Activated CD4-positive, alpha-beta memory T cell treated with anti-CD3 and anti-CD28 coated beads, Interleukin-2, amount 10 ng/mL, durations not matched to agents 7 days and 5 days (primary cell): ENCODE measurements at places on chromosomes 7 and 10. TPM values are rescaled to one million over a fixed set of nuclear protein-coding genes. Genes with fewer than 3 reads are reported as not detected.

DNA sequence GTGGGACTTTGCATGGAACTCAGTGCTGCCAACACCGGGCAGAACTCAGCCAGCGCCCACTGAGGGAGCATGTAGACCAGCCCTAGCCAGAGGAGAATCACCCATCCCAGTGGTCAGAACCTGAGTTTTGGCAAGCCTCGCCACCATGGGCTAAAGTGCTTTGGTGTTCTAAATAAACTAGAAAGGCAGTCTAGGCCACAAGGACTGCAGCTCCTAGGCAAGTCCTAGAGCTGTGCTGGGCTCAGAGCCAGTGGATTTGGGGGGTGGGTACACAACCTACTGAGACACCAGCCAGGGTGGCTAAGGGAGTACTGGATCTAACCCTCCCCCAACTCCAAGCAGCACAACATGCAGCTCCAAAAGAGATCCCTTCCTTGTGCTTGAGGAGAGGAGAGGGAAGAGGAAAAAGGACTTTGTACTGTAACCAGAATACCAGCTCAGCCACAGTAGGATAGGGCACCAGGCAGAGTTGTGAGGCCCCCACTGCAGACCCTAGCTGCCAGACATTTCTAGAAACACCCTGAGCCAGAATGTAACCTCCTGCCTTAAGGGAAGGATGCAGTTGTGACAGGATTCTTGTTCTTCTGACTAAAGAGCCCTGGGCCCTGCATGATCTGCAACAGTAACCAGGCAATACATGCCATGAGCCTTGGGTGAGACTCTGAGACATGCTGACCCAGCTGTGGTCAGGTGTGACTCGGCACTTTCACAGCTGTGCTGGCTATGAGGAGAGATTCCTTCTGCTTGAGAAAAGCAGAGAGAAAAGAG is 24.4 kb downstream of the GSDME start:
- DNase-seq = no peak
- no peak overlapping the region for H3K4me3 ChIP-seq
- H3K27me3 ChIP-seq = peaks cover 36% of the 10 kb centered on the region
- H3K36me3 ChIP-seq = no peaks in the 10 kb centered on the region
- H3K27ac ChIP-seq = no peak overlapping the region

The FEZF1 gene
- not detected for total RNA-seq

DNA sequence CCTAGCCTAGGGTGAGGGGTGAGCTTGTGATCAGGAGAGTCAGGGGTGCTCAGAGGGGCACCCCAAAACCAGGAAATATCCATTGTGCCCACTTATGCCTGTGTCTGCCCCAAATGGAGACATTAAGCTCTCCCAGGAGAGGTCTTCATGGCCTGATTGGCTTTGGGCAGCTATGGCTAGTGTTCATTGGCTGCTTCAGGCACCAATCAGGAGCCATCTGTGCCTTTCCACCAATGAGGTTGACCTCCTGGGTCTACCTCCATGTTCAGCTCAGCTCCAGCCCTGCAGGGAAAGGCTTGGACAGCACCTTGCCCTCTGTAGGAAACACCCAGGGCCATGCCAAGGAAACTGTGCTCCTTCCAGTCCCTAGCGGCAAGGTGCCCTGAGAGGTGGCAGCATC is 23.9 kb upstream of the HSPB1 start:
- no peaks in the 10 kb centered on the region for H3K36me3 ChIP-seq
- H3K4me1 ChIP-seq = peaks cover 15% of the 10 kb centered on the region
- no peak overlapping the region for H3K4me3 ChIP-seq
- H3K27ac ChIP-seq = no peak overlapping the region
- peaks cover 49% of the 10 kb centered on the region for H3K27me3 ChIP-seq
- no peak for DNase-seq

DNA sequence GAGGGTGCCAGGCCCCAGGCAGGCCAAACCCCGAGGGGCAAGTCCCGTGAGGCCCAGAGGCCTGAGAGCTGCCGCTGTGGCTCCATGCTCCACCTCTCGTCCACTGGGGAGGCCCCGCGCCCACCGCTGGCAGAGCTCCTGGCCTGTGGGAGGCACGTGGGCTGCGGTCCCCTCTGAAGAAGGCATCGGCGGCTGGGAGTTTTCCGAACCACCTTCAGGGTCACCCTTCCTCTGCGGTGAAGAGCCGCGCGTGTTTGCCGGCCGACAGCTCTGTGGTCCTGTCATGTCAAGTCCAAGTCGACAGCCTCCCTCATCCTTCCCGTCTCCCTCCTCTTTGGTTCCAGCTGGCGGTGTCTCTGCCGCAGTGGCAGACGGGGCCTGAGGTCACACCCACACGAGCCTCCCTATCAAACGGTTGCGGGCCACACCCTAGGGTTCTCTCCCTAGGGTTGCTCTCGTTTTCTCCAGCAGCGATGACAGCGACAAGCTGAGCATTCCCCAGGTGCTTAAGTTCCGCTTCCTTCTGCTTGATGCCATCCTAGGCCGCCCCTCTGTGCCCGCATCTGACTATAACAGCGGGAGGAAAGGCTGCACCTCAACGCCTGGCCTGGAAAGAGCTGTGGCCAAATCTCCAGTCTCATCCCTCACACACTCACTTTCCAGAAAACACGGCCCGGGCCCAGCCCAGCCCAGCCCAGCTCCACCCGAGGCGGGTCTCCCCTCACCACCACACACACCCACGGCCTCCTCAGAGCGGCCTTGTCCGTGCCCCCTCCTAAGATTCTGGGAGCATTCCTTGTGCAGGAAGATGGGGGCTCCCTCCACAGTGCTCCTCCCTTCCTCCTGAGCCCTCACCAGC is 185.0 kb downstream of the ELFN1 start:
- peaks cover 13% of the 10 kb centered on the region for H3K36me3 ChIP-seq
- H3K4me1 ChIP-seq = peaks cover 24% of the 10 kb centered on the region
- no peaks in the 10 kb centered on the region for H3K27me3 ChIP-seq
- no peak overlapping the region for H3K27ac ChIP-seq

DNA sequence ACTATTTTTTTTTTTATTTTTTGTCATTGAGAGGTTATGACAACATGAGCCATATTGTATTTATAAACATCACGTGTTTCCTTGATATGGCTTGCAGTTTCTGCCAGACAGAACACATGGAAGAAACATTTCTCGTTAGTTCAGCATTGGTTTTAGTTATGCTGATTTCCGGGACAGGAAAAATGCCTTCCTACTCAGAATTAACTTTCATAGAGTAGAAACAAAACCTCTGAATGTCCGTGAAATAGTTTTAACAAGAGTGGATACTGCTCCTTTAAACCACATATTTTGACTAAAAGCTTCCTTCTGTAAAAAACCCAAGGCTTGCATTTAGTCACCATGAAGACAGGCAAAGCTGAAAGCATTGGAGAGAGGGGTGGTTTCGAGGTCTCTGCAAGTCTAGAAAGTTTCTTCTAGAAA is 240.4 kb downstream of the KIAA1217 start:
- no peak overlapping the region for H3K4me3 ChIP-seq
- no peak for DNase-seq
- peaks cover 20% of the 10 kb centered on the region for H3K27me3 ChIP-seq
- H3K27ac ChIP-seq = peak overlapping the region; percentile 41

The RPEL1 gene
- not detected for total RNA-seq

DNA sequence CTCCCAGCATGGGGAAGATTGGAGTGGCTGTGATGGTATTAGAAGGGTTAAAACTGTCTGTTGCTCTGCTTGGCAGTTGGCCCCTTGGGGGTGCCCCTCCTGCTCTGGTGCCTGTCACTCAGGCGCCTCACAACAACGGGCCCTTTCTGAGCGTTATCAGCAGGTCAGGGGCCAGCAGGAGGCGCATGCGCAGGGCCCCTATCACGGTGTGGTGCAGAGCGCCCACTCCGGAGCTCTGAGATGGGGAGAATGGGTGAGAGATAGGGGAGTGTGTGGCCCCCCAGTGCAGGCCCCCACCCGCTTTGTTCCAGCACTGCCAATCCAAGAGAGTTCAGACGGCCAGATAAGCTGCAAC is 24.8 kb downstream of the GBX1 start:
- no peaks in the 10 kb centered on the region for H3K4me1 ChIP-seq
- no peak overlapping the region for H3K4me3 ChIP-seq
- DNase-seq = no peak
- H3K27ac ChIP-seq = no peak overlapping the region

The TMEM139 gene
- 0.73 TPM for total RNA-seq

The PRPS1L1 gene
- not detected for total RNA-seq

The LRCH4 gene
- total RNA-seq = 199 TPM

- H3K36me3 ChIP-seq = no peaks in the 10 kb centered on the region
- H3K27ac ChIP-seq = no peak overlapping the region
- no peak overlapping the region for H3K4me3 ChIP-seq
- no peaks in the 10 kb centered on the region for H3K4me1 ChIP-seq
Measured at GRCh38 chr7:159099711-159100231, 44.9 kb downstream of the VIPR2 start.
